ENCODE measurements at places on chromosomes 16 and 17.

DNA sequence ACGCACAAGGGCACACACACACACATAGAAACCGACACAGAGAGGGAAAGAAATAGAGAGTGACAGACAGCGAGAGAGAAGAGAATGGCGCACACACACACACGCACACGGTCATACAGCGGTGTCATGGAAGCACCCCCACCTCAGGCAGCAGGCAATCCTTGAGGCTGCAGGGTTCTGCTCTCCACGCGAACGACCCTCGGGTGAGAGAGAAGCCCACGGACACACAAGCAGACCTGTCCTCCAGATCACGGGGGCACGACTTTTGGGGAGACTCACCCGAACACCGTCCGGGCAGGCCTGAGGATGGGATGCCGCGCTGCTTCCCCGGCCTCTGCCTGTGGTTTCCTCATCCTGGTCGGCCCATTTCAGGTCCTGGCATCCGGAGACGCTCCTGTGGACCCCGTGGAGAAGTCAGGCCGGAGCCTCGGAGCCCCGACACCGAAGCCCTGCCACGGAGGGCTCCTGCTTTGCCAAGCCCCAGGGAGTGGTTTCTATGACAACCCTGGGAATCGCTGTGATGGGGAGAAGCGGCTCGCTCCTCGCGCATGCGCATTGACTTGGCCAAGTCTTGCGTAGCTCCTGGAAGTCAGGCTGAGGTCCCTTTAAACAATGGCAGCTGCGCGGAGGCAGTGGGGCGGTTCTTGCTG, 118.2 kb upstream of the KCNJ18 start:
- peak; percentile 79 for DNase-seq

DNA sequence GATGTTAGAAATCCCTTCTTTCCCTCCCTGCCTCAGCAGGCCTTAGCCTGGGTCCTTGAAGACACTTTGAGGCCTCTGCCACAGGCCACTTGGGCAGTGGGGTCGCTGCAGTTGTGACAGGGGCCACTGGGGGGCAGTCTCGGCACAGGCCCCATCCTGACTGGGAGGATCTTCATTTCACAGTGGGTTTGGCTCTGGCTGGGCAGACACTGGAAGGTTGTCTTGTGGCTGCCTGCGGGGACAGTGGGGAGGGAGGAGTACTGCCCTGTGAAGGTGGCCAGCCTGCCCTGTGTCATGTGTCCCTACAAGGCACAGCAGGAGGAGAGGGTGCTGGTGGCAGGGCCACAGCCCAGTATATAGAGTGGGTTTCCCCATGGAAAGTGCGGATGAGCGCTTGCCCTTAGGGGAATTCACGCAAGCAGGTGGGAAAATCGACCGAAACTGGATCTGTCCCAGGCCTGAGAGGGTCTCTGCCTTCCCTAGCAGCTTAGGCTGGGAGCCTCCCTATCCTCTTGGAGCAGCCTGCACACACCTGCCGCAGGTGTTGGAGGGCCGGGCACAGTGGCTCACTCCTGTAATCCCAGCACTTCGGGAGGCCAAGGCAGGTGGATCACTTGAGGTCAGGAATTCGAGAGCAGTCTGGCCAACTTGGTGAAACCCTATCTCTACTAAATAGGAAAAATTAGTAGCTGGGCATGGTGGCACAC, 28.8 kb downstream of the GINS2 start:
- peak; percentile 86 for DNase-seq

GRCh38 chr16:49526860-49527365, 153.3 kb downstream of the C16orf78 start:
- no peak for DNase-seq

- no peak for DNase-seq
Measured at GRCh38 chr17:5769593-5770354, 185.5 kb upstream of the NLRP1 start.

- peak; percentile 19 for DNase-seq
Measured at GRCh38 chr17:38328620-38329019, 15.1 kb downstream of the GPR179 start.

DNA sequence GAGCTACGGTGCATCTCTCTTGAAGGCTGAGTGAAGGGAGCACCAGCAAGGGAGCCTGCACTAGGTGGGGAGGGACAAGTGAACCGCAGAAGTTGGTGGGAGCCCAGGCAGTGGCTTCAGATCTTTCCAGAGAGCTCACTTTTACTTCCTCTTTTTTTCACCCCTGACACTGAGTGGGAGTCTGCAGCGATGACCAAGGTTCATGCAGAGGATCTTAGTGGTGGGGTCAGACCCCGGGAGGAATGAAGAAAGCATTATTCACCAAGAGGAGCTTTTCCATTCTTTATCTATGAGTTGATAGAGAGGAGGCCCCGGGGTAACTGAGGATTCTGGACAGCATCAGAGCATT, 3.0 kb upstream of the CCL2 start:
- DNase-seq = no peak

GRCh38 chr17:11736613-11737312, 138.5 kb downstream of the DNAH9 start:
- no peak for DNase-seq

DNA sequence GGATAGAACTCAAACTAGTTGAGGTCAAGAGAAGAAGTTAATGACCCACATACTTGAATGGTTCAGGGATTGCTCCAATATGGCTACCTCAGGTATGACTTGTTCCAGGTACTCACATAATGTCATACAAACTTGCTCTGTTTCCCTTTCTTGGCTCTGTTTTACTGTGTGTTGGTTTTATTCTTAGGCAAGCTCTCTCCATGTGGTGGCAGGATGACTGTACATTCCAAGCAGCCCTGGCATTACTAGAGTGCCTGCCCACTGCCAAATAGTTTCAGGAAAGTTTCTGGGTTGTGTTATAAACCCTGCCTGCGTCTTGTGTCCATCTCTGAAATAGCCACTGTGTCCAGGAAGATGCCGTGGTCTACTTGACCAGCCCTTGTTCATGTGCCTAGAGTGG, 476.8 kb downstream of the SHISA9 start:
- DNase-seq = no peak

- no peak for DNase-seq
Measured at GRCh38 chr17:40470932-40471828, 27.9 kb downstream of the IGFBP4 start.

GRCh38 chr17:34580685-34581445, 1.5 kb downstream of the TMEM132E start:
- no peak for DNase-seq

- no peak for DNase-seq
Measured at GRCh38 chr16:13767215-13767614, 152.7 kb upstream of the ERCC4 start.

DNA sequence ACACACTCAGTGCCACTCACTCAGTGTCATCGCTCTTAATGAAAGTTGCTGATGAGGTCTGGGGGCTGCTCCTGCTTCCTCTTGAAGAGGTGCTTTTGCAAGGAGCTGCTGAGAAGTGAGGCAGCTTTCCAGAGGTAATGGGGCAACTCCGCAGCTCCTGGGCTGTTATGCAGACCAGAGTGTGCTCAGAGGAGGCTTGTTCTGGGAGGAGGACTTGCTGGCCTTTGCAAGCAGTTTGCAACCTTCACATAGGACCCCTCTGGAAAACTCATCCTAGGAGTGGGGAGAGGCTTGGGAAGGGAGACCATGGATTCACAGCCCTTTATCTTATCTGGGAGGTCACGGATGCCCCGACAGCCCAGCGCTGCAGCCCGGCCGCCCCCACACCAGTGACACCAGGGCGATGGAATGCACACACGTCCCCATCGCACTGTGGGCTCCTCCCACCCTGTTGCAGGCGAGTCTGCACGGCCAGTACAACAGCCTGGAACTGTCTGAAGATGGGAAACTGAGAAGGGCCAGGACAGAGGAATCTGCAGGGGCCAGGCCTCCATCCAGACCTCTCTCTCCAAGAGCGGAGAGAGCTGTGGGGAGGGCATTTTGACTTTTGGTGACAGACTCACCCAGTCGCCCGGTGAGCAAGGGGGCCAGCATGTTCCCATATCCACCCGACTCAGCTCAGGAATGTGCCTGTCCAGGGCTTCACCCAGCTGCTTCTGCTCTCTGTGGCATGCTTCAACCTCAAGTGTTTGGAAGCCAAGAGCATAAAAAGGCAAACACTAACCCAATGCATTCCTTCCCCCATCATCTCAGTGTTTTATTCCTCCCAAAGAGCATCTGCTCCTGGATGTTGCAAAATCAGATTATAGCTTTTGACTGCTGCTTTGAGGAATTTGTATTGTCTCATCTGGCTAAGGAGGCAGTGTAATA, 78.6 kb upstream of the ZNF469 start:
- DNase-seq = no peak

GRCh38 chr17:49716668-49717364, 9.1 kb upstream of the SLC35B1 start:
- DNase-seq = no peak

- DNase-seq = peak; percentile 54
Measured at GRCh38 chr16:66306366-66307150, 59.9 kb upstream of the CDH5 start.

- DNase-seq = peak; percentile 86
Measured at GRCh38 chr17:3710951-3711383, 12.7 kb upstream of the HASPIN start.

GRCh38 chr17:40309031-40309948, at the start of gene RARA:
RARA (plus strand) TSS chr17:40309180; CDS start chr17:40331219, 22,039 bp downstream.
- no peak for DNase-seq

DNA sequence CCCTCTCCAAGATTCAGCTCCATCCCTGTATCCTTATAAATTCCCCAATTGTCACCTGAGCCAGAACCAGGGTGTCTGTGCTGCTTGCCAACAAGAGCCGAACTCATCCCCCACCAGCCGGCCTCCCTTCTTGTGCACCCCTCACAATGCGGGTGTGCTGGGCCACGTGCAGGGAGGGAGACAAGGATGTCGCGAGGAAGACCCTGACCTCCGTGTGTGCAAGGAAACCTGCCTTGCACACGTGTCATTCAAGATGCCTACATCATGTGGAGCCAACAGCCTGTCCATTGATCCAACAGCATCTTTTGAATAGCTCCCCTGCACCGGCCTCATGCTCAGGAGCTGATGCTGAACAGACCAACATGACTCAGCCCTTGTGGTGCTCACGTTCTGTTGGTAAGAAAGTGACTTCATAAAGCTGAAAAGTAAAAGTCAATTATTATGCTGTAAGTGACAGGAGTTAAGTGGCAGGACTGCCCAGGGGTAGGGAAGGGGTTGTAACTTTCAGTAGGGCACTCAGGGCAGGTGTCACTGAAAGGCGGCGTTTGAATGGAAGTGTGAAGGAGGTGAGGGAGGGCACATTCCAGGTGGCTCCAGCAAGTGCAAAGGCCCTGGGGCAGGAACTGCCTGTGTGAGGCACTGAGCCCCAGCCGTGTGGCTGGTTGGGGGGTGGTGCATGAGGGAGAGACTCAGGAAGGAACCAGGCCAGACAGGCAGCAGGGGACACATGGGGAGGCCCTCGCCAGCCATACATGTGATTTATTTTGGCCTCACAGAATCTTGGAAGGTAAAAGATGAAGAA, 302.2 kb downstream of the FOXL1 start:
- DNase-seq = peak; percentile 41

GRCh38 chr17:77513045-77513444, 372.3 kb downstream of the SEC14L1 start:
- no peak for DNase-seq

DNA sequence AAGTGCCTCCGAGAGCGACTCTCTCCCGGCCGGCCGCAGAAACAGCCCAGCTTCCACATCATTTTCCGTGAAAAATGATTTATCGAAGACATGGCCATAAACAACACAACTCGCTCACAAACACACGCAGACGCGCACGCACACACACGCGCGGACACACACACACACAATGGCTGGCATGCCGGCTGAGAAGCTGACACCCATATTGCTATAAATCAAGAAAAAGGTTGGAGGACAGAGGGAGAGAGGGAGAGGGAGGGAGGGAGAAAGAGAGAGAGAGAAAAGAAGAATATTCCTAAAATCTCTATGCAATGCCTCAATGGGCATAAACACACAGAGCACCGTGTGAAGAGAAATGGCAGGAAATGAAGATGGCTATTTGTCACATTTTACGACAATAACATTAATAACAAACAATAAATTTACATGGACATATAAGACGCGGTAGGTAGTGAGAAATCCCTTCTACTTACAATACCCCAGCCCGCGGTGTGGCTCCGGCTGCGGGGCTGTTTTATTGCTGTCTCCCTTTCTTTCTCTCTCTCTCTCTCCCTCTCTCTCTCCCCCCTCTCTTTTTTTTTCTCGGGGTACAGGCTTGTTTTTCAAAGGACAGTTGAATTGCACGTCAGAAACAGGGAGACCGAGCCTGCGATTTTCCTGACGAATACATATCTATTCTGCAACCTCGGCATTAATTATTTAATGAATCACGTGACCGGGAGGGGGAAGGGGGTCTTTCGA, 9.5 kb downstream of the HOXB4 start:
- no peak for DNase-seq

DNA sequence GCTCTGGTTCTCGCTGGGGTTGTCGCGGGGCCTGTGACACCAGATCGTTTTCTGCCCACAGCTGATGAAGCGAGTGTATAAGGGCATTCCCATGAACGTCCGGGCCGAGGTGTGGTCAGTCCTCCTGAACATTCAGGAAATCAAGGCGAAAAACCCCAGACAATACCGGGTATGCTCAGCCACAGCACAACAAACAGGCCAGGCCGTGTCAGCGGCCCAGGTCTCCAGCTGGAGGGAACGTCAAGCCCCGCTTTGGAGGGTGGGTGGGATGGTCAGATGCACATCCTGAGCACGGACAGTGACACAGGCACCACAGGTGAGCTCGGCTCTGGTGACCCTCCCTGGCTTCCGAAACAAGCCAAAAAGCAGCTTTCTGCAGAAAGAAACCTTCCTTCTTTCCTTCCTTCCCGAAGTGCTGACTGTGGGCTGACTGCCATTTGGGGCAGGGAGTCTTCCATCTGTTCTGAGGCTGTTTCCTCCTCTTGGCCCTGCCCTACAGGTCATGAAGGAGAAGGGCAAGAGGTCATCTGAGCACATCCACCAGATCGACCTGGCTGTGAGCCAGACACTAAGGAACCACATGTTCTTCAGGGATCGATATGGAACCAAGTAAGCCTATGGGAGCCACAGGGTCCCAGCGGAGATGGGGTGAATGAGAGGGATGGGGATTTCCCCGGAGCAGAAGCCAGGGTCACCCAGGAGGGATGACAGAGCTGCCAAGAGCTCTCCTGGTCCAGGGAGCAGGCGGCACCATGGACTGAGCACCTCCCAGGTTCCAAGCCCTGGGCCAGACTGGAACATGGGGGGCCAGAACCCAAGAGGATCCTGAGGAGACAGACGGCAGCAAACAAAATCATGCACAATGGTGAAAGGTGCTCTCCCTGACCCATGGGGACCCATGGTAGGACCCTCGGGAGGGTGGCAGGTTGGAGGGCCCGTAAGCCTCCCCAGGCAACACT, 79.4 kb downstream of the GOSR1 start:
- DNase-seq = no peak

- no peak for DNase-seq
Measured at GRCh38 chr17:38543403-38544174, 62.2 kb downstream of the SRCIN1 start.

All from activated effector memory CD4-positive, alpha-beta T cell treated with anti-CD3 and anti-CD28 coated beads, Interleukin-2, amount 50 U/mL, for 16 hours (primary cell).